GM06990 (cell line): ENCODE measurements at places on chromosomes 16 and 17.

DNA sequence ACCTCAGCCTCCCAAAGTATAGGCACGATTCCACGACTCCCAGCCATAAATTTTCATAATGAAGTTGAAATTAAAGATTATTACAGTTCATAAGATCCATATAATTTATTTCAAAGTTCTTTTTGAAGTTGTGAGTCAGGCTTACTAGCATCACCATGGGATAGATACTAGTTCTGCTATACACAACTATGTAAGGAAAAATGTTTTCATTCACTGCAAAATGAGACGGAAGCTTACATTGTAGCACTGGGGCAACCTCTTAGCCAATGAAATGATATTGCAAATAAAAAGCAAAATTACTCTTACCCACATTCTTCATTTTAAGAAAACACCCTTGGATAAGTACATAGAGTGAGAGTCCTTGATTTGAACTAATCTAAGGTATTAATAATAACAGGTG lies 18.8 kb upstream of the MARCHF10 start:
- no peak for DNase-seq

GRCh38 chr17:45147581-45148182 lies 593 bp upstream of the HEXIM1 start:
- DNase-seq, result peak; percentile 91

GRCh38 chr17:40935624-40936023 lies 1.8 kb downstream of the KRT23 start:
- DNase-seq, result no peak

DNA sequence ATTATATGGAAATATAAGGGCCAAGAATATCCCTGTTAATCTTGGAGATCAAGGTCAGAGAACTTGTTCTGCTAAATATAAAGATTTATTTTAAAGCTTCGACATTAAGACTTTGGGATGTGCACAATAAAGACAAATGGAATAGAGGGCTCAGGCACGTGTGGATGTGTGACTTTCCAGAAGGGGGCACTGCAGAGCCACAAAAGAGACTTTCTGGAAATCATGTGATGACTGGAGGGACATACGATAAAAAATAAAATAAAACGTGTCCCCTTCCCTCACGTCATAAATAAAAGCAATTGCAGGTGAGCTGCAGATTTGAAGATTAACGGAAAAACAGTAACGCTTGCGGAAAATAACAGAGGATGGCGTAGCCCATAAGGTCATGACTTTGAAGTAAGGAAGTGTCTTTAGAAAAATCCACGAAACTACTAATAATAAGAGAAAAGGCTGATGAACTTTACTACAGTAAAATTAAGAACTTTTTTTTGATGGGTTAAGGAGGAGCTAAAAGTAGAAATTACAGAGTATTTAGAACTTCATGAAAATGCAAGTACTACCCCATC lies 9.4 kb upstream of the ENGASE start:
- no peak for DNase-seq

- no peak for DNase-seq
Measured at GRCh38 chr17:39114723-39115122, 36.7 kb downstream of the PLXDC1 start.

DNA sequence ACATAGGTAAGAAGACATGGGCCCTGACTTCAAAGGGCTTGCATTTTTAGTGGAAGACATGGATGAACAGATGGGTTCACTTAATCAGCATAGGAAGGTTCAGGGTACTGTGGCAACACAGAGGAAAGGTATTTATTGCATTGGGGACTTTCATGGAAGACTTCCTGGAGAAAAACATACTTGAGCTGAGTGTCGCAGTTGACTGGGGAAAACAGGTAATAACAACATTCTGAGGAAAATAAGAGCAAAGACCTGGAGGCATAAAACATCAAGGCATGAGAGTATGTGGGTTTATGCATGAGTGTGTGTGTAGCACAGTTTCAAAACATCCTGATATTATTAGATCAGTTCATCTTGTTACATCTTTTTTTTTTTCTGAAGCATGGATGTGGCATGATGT lies 82.7 kb downstream of the MAP2K6 start:
- DNase-seq, result no peak

- no peak for DNase-seq
Measured at GRCh38 chr17:47099451-47099986, 89.6 kb downstream of the CDC27 start.

- no peak for DNase-seq
Measured at GRCh38 chr16:27650073-27650701, 100.2 kb downstream of the KATNIP start.

DNA sequence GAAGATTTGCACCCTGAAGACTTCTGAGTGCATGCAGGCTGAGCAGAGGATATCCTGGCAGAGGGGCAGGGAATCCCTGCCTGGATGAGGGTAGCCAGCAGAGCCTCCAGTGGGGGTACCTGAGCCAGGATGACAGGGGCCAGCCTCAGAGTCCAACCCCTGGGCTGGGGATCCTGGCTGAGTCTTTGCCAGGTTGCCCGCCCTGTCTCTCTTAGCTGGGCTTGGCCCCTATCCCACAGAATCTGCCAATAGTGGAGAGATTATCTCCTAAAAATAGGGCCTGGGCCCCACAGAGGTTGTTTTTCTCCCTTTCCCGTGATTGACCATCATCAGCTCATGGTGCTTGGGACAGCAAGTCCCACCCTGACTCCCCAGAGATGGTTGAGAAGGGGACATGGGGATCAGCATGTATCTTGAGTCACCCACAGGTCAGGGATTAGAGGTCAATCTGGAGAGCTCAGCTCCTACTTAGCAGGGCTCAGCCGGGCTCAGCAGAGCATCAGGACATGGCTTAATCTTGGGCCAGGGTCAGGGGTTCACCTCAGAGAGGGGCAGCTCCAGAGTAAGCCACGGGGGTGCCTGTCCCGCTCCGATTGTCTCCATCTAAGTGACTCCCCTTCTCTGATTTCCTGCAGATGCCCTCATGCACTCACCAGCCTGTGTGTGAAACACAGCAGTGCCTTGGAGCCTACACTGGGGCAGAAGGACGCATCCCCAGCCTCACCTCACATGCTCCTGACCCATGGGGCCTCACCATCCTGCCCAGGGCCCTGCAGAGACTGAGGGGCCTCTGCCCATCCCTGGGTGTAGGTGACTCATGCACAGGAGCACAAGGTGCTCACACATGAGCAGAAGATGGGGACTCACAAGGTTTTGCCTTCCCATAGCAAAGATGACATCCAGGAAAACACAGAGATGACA lies 11.5 kb downstream of the CDH16 start:
- DNase-seq, result no peak

- no peak for DNase-seq
Measured at GRCh38 chr17:18981642-18982424, 22.7 kb downstream of the FAM83G start.

DNA sequence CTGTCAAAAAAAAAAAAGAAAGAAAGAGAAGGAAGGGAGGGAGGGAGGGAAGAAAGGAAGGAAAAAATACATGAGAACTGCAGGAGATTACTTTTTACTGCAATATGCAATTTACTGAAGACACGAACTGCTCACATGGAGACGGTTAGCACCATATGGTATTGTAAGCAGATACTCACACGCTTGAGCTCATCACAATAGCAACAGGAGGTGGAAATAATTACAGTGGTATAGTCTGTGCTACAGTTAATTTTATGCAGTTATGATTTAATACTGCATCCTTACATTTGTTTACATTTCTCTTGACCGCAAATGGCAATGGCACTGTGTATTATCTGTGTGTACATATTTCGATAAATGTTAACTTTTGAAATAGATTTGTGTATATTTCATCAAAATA lies 21.4 kb upstream of the SLC46A1 start:
- no peak for DNase-seq

DNA sequence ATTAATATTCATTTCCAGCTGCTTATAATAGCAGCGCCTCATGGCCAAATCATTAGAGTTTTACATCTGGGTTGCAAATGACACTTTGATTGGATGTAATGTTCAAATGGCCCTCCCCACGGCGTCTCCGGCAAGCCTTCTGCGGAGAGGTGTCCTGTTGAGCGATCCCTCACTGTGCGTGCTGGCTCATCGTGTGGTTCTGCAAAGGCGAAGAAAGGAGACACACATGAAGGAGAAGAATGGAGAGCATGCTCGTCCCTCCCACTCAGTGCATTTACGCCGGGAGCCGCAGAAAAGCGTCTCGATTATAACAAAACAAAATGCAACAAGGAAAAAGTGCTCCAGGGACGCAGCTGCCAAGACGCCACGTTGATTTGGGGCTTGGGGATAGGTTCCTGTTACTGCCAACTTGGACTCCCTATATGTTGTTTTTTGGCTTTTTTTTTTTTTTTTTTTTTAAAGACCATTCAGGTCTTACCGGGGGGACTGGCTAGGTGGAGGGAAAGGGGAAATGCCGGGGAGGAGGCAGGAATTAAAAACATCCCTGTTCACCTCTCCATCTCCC lies 117.6 kb downstream of the C16orf78 start:
- no peak for DNase-seq

DNA sequence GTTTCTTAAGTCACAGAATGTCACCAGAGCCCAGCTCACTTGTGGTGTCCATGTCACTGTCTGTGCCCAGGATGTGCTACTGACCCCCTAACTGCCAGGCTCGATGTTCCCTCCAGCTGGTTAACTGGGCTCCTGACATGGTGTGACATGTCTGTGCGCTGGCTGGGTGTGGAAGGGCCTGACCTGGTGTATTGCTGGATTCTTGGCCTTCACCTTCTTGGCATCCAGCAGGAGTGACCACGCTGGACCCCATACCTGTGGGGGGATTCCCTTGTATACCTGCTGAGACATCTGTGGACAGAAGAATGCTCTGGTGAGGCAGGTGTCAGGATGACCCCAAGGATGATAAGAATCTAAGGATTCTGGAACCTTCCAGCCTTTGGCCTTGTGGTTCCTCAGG lies 1690.1 kb downstream of the TP53TG3F start:
- no peak for DNase-seq

DNA sequence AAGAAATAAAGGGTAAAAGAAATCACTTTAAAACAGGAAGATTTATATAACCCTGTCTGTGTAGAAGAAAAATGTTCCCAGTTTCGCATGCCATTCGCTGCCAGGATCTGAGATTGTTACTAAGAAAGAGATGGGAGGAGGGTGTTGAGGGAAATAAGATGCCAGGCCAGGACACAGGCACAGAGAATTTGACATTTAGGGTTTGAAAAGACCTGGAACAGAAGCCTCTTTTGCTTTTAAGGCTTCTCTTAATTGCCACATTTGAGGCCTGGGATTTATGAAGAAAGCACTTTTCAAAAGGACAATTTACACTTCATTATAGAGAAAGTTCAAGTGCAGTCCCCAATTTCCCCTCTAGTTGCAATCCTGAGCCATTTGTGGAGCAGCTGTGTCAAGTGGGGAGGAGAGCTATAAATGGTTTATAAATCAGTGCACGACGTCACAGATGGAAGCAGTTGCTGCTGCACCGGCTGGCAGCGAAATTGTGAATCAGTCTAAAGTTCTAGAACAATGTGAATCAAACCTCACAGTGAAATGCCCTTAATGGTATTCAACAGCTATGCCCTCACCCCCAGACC lies 26.5 kb upstream of the C16orf87 start:
- no peak for DNase-seq

DNA sequence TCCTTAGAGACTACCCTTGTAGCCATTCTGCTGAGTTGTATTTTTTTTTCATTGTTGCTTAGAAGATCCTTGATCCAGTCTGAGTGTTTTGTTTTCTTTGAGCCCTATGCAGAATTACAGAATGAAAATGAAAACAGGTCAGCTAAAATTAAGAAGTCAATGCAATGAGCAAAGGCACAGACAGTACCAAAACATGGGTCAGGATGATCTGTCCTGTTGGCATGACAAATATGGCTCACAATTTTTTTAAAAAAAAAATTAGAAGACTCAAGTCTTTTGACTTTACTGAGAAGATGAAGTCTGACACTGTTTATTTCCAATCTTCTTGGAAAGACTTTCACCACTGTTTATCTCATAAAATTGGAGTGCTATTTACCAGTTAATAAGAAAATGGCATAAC lies 32.4 kb downstream of the KCNJ16 start:
- DNase-seq, result no peak

GRCh38 chr16:49652456-49653172 lies 203.3 kb downstream of the ZNF423 start:
- no peak for DNase-seq

DNA sequence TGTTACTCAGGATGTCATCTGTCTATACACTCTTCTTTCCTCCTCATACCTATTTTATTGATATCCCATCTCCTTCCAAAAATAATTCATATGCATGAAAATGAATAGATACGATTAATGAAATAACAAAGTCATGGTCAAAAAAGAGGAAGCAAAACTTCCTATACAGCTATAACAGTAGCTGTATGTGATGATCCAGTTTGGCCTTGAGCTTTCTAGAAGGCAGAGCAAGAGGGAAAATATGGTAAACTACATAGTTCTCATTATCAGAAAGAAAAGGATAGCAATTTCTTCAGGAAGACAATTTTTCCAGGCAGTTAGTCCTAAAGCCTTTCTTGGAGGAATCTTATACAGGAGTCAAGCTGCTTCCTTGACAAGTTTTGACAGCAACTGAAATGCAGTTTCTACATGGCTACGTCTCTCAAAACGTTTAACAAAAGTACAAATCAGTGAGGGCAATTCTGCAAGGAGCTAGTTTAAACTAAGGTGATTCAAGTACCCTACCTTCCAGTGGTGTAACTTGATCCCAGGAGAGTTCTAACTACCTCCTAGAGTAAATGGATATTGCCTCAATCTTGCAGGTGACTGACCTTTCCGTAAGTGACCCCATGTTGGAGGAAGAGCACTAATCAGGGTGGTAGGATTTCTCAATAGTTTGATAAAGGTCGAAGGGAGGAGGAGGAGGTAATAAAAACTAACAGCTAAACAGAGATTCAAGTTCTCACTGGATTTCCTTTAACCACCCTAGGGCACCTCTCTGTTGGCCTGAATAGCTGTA lies 1.0 kb downstream of the SPAG5 start:
- no peak for DNase-seq

- no peak for DNase-seq
Measured at GRCh38 chr17:6546069-6546718, 10.2 kb downstream of the PITPNM3 start.

DNA sequence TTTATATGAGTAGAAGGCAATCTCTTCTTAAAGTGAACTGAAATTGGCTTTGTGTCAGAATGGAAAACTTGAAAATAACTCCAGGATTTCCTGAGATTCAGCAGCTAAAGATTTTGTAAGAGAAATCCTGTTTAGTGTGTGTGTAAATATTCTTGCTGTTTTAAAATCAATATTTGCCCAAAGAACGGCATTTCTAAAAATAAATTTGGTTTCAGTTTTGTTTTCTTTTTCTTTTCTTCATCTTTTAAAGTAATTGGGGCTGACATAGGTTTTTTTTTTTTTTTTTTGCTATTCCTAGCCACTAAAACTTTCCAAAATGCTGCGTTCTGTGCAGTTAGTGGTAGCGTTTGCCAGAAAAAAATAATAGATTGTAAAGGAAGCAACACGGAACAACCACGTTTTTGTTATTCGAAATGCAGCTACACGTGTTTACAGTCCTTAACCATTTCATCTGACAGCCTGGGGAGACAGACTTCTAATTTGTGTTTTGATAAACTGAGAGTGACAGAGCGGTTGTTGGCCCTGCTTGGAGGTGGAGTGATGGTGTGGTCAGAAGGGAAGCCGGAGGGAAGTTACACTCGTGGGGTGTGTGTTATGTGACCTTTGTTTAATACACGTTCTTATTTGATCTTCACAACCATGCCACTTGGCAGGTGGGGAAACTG lies 21.6 kb upstream of the SMPD3 start:
- DNase-seq, result peak; percentile 35

GRCh38 chr17:45584092-45585036 lies 93.8 kb upstream of the PLEKHM1 start:
- peak; percentile 89 for DNase-seq

- DNase-seq, result no peak
Measured at GRCh38 chr16:11175106-11175786, 80.8 kb downstream of the SOCS1 start.

GRCh38 chr16:3485097-3485745 lies 10.1 kb downstream of the C16orf90 start:
- no peak for DNase-seq
